ENCODE measurements at places on chromosomes 1 and 21. TPM values are rescaled to one million over a fixed set of nuclear protein-coding genes. Genes with fewer than 3 reads are reported as not detected.

The PRDM16 gene
- 41.8 TPM for polyA plus RNA-seq

The FMO5 gene
- polyA plus RNA-seq = 0.75 TPM

The CCDC185 gene
- not detected for polyA plus RNA-seq

The TMCC2 gene
- polyA plus RNA-seq = 9.0 TPM

The TRAF3IP3 gene
- 0.99 TPM for polyA plus RNA-seq

The CYP4A11 gene
- polyA plus RNA-seq = not detected

The COX20 gene
- 104 TPM for polyA plus RNA-seq

The C1orf87 gene
- polyA plus RNA-seq = not detected

Measured in cardiac muscle cell (in vitro differentiated cells and primary cell).